WERI-Rb-1 (cell line): ENCODE measurements at places on chromosomes 12 and 14.

DNA sequence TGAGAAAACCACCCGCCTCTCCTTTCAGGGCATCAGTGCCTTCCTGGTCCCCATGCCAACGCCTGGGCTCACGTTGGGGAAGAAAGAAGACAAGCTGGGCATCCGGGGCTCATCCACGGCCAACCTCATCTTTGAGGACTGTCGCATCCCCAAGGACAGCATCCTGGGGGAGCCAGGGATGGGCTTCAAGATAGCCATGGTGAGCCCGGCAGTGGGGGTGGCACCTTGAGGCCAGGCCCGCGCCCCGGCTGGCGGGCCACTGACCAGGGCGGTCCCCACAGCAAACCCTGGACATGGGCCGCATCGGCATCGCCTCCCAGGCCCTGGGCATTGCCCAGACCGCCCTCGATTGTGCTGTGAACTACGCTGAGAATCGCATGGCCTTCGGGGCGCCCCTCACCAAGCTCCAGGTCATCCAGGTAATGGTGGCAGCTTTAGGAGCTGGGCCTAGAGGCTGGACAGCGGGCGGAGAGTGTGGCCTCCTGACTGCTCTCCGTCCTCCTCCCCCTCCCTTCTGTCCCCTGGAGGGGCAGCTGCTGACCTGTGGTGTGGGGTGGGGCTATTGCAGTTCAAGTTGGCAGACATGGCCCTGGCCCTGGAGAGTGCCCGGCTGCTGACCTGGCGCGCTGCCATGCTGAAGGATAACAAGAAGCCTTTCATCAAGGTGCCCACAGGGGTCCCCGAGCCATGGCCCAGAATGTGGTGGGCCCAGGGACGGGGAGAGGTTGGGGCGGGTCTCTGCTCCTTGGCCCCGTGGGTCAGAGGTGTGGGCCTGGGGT, 12.8 kb downstream of the ACADS start:
- no peak for DNase-seq

DNA sequence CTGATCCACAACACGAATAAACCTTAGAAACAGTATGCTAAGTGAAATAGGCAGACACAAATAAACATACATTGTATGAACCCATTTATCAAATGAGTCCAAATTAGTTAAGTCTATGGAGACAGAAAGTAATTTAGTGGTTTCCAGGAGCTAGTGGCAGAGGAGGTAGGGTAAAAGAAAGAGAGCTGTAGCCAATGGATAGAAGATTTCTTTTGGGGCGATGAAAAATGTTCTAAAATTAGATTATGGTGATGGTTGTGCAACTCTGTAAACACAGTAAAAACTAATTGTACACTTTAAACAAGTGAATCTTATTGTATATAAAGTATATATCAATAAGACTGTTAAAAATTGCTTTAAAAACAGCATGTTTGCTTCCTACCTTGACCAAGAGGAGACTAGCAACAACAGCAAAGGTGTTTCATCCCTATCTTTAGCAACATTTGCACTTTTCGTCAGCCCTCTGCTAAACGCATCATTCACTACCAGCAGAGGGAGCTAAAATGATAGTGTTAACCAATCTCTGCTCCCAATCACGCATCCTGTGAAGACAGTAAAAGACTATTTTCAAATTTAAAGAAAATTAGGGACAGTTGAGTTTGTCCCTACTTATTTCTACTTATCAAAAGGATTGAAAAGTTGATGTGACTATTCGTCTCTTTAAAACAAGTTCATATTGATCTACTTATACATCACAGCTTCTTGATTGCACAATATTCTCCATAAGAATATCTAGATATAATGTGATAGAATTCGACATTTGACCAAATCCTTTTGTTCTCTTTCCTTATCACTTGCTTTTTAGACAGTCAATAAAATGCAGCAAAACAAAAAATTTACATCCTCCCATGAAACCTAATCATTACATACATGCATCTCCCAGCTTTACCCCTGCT, 24.0 kb upstream of the LGR5 start:
- DNase-seq: peak; percentile 38

- DNase-seq: no peak
Observed at GRCh38 chr12:65892841-65893251, 68.6 kb downstream of the HMGA2 start.

GRCh38 chr14:92513204-92513965, at the start of gene RIN3:
Gene RIN3 (plus strand): TSS chr14:92513781. CDS start chr14:92513933, 152 bp downstream.
- DNase-seq: no peak

- no peak for DNase-seq
Observed at GRCh38 chr14:26213846-26214575, 383.8 kb downstream of the NOVA1 start.

GRCh38 chr14:50542941-50543418, 10.6 kb upstream of the MAP4K5 start:
- peak; percentile 38 for DNase-seq

GRCh38 chr14:103225476-103225875, 102.2 kb downstream of the TNFAIP2 start:
- DNase-seq: no peak

DNA sequence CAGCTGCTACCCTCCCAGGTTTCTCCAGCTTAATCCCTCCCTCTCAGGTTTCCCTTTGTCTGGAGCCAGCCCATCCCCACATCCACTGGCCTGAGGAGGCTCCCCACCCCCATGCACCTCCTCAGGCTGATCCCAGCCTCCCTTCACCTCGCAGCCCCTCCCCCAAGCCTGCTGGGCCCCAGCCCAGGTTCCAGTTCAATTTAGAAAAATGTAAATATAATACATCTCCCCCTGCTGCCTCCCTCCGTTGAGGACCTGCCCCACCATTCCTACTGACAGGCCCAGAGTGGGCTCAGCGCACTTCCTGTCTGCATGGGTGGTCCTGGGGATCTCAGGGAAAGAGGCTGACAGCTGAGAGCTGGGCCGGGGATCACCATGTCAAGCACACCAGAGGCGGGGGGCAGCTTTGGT, 155.8 kb downstream of the NTF3 start:
- DNase-seq: peak; percentile 89

GRCh38 chr12:129202109-129202814, 349.0 kb downstream of the GLT1D1 start:
- no peak for DNase-seq

- DNase-seq: no peak
Observed at GRCh38 chr12:58541300-58541690, 379.0 kb downstream of the LRIG3 start.

DNA sequence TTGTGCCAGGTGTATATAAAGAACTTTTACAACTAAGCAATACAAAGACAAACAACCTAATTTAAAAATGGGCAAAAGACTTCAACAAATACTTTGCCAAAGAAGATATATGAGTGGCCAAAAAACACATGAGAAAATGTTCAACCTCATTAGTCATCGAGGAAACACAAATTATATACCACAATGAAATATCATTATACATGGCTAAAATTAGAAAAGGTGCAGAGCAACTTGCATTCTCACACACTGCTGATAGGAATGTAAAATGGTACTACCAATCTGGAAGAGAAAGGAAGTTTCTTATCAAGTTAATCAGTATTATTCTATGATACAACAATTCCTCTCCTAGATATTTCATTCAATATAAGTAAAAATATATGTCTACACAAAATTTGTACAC, 131.6 kb upstream of the FRMD6 start:
- DNase-seq: no peak

GRCh38 chr12:76920172-76921099, 41.6 kb upstream of the CSRP2 start:
- no peak for DNase-seq

- peak; percentile 62 for DNase-seq
Observed at GRCh38 chr12:53190108-53190729, 9.5 kb upstream of the CSAD start.

DNA sequence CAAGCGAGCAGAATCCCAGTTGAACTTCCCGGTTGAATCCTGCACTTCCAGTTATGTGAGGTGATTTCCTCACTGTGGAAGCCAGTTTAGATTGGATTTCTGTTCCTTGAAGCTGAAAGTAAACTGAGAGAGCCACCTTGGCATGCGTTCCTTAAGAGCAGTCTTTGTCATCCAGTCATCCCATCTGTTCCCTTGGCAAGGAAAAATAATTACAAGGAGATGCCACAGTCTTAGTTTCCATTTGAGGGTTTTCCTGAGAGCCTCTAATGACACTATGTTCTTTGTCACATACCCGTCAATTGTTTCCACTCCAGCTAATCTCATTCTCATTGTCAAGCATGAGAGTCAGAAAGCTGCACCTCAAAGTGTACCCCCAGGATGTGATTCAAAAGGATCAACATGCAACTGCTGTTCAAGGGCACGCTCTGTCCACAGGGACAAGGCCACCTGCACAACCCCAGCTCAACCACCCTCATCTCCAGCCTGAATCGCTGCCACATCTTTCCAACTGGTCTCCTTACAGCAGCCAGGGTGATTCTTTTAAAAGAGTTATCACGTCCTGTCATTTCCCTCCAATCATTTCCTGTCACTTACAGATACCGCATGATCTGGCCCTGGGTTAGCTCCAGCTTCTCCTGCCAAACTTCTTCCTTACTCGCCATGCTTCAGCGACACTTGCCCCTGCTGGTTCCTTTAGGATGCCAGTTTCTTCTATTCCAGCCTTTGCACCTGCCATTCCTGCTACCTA, 18.0 kb upstream of the TCP11L2 start:
- no peak for DNase-seq

DNA sequence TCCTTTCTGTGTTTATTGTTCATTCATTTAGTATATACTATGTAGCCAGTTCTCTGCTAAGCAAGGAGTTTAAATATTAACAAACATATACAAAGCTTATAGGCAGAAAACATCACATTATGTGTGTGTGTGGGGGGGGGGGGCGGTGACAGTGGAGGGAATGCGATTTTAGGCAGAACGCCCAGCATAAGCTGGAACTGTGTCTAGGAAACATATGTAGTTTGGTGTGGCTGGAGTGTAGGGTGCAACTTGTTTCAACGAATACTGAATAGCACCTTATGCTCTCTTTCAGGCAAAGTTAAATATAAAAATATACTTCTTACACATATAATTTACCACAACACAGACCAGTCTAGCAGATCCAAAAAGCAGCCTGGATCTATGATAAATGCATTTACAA, 980.6 kb downstream of the SLC6A15 start:
- no peak for DNase-seq
